ENCODE measurements at places on chromosomes 13 and 19.

DNA sequence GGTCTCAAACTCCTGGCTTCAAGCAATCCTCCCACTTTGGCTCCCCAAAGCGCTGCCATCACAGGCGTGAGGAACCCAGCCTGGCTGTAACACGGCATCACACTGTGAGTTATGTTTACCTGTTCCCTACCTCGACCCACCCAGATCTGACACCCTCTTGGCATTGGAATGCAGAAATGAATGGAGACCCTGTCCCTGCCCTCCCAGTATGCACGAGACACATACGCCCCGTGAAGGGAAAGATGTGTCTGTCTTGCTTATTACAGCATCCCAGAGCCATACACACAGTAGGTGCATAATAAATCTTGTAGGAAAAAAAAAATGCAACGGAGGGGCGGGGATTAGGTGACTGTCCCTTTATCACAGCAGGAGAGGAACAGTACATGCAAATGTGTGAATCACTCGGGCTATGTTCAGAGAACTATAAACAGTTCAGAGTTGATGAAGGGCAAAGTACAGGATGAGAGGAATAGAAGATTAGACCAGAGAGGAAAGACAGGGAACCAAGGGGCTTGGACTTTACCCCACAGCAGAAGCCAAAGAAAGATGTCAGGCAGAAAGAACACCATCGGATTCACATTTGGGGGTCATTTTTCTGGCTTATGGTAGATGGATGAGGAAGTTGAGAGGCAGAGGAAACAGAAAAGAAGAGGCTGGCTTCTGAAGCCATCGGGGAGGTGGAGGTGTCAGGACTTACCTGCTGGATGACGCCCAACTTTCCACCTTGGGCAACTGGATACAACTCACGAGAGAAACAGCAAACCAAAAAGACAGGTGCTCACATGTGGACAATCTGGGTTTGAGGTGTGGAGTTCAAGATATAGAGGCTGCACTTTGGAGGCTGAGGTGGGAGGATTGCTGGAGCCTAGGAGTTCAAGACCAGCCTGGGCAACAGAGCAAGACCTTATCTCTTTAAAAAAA, 94.3 kb downstream of the INSR start:
- DNase-seq: no peak

DNA sequence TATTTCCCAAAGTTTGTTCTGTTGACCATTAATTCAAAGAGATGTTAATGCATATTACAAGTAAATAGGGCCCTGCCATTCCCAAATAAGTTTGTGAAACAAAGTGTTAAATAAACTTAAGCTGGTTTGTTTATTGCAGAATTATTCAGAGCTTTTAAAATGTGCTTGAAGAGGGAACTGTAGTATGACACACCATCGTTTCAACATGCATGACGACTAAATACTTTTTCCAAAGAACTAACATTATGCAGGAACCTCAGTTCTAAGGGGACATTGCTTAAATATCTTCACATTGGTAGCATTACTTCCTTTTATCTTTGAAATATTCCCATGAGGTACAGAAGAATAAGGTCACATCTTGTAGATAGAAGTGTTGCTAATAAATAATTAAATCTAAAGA, 14.6 kb downstream of the LHFPL6 start:
- DNase-seq: no peak

GRCh38 chr13:47038188-47038587, 141.3 kb upstream of the HTR2A start:
- DNase-seq: no peak

DNA sequence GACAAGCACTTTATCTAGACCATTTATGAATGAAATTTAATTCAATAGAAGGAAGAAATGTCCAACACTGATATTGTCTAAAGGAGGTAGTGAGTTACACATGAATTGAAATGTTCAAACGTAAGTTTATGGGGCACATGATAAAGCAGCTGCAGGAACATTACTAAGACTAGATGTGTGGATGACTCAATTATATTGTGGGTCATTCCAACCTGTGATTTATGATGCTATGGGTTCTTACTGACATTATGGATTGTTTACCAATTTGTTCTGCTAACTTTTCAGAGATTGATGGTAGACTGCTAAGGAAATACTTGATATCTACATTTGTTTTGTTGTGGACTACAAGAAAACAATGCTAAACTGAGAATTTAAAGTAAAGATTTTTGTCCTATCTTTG, 56.1 kb upstream of the ATXN8OS start:
- no peak for DNase-seq

DNA sequence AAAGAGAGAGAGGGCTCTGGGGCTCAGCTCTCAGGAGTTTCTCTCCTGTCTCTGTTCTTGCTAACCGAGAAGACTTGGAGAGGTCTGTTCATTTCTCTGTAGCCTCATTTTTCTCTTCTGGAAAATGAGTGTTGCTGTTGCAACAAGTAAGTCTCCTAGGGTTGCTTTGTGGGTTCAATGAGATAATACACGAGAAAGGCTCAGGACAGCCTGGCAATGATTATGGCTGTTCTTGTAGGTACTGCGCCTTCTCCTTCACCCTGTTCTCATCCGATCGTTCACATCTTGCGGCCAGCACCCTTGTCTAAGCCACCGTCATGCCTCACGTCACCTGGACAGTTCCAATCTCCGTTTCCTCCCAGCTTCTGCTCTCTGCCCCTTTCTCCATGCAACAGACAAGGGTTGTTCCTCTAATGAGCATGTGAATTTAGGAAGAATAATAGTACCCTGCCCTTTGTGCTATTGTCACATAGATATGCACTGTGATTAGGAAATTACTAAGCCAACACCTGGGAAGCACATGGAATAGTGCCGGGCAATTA, 4.2 kb downstream of the C5AR1 start:
- no peak for DNase-seq

DNA sequence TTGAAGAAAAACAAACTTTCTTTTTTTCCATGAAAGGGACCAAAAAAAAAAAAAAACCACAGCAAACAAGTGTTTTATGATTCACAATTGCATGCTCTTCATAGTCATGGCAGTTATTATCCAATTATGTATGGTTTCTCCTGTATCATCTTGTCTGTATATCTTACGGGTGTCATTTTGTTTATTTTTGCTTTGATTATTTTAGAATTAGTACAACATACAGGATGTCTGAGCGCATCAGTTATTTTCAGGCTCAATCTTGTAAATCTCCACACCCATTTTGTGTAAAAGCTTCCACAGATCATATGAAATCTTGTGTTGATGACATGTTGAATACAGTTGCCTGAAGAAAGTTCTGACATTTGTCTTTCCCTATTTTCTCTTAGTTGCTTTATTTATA, 280.3 kb downstream of the KLF5 start:
- no peak for DNase-seq

GRCh38 chr13:44058624-44059215, 179.0 kb downstream of the LACC1 start:
- no peak for DNase-seq

GRCh38 chr13:35732565-35732964, 256.1 kb upstream of the MAB21L1 start:
- DNase-seq: no peak

DNA sequence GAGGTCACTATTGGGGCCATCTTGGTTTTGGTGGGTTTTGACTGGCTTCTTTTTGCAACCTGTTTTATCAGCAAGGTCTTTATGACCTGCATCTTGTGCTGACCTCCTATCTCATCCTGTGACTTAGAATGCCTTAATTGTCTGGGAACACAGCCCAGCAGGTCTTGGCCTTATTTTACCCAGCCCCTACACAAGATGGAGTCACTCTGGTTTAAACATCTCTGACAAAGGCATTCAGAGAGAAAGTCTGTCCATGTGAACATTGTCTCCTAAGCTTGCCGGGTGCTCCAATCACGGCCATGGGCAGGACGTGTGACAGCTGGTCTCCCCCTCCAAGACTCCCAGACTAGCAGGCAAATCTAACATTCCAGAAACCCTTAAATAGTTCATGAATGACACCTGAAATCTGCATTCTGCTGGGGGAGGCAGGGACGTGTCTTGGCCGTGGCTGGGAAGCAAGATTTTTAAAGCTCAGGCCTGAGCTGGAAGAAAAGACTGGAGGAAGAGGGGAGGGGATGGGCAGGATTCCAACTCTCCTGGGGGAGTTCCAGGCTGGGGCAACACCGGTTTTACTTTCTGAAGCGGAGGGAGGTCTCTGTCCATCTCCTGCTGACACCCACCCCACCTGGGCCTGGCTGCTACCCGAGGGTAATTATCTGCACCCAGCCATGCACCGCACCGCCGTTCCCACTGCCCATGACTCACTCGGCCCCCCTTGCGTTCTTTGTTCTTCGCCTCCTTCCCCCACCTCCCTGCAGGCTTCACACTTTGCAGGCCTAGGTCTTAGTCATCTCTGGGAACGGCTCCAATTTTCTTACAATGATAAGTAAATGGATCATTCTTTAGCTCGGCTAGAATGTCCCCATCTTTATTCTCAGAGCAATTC, 11.6 kb upstream of the OR1M1 start:
- no peak for DNase-seq

GRCh38 chr13:33676045-33676989, 141.6 kb upstream of the RFC3 start:
- DNase-seq: no peak

DNA sequence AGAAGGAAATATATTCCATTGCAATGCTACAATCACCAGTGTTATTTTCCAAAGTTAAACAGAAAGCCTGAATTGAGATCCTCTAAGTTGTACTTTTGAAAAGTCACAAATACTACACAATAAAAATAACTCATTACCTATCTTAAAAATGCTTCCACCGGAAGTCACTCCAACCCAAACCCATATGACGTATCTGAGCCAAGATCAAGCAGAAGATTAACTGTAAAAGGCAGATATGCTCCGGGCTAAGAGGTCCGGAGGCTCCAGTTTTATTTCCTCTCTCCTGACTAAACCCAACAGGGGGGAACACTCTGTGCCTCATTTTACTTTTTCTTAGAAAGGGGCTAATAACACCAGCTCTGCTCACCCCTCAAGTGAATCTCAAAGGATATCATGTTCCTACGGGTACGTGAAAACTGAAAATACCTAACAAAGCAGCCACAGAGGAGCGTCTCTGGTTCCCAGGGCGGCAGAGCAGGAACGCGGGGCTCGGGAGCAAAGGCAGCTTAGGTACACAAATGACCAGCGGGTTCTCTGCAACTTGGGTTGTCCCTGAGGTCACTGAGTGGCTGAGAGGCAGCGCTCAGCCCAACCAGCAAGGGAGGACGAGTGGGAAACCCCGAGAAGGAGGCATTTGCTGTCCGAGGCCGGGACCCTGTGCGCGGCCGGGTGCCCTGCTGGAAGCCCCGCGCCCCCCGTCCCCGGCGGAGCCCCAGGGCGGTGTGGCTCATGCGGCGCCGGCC, 750 bp downstream of the RAB20 start:
- DNase-seq: no peak

GRCh38 chr13:27259831-27260230, 8.5 kb downstream of the RPL21 start:
- no peak for DNase-seq

DNA sequence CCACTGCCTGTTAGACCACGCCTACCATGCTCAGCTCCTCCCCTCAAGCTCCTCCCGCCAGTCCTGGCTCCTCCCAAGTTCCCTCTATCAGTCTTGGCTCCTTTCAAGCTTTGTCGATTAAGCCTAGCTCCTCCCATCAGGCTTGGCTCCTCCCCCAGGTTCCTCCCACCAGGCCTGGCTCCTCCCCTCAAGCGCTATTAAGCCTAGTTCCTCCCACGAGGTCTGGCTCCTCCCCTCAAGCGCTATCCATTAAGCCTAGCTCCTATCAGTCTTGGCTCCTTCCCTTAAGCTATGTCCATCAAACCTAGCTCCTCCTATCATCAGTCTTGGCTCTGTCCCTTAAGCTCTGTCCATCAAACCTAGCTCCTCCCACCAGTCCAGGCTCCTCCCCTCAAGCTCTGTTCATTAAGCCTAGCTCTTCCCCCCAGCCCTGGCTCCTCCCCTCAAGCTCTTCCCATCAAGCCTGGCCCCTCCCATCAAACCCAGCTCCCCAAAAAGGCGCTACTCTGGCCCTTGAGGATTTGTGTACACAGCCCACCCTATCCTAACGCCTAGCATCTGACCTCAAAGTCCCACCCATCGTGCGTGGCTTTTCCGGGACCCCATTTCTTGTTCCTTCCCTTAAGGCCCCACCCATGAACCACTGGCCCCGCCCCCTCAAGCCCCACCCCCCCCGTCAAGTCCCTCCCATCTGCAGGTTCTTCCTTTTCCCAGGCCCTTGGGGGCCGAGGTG, 10.0 kb downstream of the CAMSAP3 start:
- DNase-seq: no peak

DNA sequence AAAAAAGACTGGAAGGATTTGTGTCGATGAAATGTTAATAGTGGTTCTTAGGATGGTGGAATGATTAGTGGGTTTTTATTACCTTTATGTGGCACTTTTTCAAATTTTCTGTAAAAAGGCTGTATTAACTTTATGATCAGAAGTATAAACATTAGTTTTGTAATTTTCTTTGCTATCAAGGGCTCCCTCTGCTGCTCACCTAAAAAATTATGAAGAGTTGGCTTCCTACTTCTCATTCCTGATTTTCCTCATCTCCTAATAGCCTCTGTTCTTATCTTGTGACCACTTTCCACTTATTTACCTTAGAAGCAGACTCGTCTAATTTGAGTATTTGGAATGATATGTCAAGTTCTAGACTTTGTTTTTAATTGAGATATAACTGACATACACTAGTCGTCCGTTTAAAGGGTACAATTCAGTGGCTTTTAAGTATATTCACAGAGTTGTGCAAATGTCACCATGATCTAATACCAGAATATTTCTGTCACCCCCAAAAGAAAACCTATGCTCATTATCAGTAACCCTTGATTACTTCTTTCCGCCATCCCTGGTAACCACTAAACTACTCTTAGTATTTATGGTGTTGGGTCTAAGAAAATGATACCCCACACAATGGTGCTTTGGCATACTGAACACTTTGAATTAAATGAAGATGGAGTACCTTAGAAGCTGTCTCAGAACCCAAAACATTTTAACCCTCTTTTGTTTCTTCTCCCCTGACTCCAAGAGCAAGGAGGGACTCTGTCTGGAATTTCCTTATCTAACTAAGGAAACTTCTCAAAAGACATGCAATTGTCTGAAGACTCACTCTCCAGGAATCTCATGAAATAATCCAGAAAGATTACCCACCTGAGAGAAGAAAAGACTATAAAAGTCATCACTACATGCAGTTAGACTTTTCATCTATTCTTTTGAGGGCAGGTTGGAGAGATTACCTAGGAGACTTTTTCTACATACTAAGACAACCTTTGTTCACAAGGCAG, 311.3 kb downstream of the DLEU7 start:
- DNase-seq: no peak

Data from stimulated activated CD8-positive, alpha-beta memory T cell treated with anti-CD3 and anti-CD28 coated beads, Interleukin-4, amount 100 ng/mL, for 1 hour (primary cell).